Stimulated activated CD4-positive, alpha-beta T cell treated with anti-CD3 and anti-CD28 coated beads, Interleukin-1b, Interleukin-23, amount 100 ng/mL, for 48 hours (primary cell): ENCODE measurements at places on chromosomes 12 and 14.

GRCh38 chr12:123983822-123984485 is 10.9 kb downstream of the ZNF664 start:
- peak; percentile 31 for DNase-seq

- DNase-seq, result no peak
These were observed 12.9 kb upstream of the MSI1 start for GRCh38 chr12:120381752-120382419.

DNA sequence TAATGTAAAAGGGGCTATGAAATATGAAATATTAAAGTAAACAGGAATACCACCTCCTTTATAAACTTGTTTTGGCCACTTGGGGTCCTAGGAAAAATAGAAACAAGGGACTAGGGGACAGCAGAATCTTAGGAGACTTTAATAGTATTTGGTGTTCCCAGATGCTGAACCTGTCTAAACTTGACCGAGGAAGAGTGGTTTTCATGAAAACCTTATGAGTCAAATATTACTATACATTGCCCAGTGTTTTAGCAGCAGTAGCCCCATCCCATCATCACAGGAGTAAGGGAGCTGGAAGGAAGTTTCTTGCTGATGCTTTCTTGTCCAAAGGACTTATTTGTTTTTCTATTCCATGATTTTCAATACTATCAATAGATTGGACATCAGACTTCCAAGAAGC is 177.5 kb upstream of the CAND1 start:
- no peak for DNase-seq

DNA sequence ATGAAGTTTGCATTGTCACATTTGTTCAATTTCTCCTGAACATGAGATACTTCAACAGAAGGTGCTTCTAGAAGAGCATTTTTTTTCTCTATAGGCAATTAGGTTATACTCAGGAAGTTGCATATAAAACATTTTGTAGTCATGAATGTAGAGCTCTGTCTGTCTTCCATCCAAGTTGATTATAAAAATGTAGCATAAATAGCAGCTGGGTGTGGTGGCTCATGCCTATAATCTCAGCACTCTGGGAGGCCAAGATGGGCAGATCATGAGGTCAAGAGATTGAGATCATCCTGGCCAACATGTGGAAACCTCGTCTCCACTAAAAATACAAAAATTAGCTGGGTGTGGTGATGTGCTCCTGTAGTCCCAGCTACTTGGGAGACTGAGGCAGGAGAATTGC is 39.5 kb upstream of the STXBP6 start:
- DNase-seq, result no peak

DNA sequence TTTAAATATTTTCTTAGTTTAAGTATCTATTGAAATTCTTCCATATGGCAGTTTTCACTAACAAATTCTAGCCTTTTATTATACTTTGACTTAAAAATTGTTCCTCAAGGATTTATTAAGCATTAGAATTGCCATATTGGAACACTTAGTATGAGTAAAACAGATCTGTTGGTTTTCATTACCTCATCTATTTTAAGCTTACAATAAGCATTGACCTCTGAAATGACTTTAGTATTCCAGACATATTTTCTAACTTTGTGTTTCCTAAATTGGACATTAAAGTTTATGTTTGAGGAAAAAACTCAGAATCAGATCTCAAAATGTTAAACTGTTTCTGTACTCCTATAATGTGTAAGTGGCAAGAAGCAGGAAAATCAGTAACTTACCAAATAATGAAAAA is 48.4 kb downstream of the CSRP2 start:
- no peak for DNase-seq

- no peak for DNase-seq
These were observed 2.3 kb downstream of the PRIM1 start for GRCh38 chr12:56749853-56750252.

GRCh38 chr14:104680806-104681688 is 8.4 kb upstream of the INF2 start:
- DNase-seq, result no peak

- DNase-seq, result no peak
These were observed 34.8 kb upstream of the MAPKAPK5 start for GRCh38 chr12:111807232-111807631.

GRCh38 chr12:107066691-107067090 is 26.7 kb downstream of the CRY1 start:
- no peak for DNase-seq

GRCh38 chr14:45709541-45709940 is 456.5 kb upstream of the MIS18BP1 start:
- no peak for DNase-seq

- no peak for DNase-seq
These were observed 58.0 kb downstream of the FAR2 start for GRCh38 chr12:29207120-29207519.

- no peak for DNase-seq
These were observed 10.8 kb downstream of the BMAL2 start for GRCh38 chr12:27343255-27344000.

- DNase-seq, result no peak
These were observed 187.3 kb upstream of the RMST start for GRCh38 chr12:97275256-97275655.

DNA sequence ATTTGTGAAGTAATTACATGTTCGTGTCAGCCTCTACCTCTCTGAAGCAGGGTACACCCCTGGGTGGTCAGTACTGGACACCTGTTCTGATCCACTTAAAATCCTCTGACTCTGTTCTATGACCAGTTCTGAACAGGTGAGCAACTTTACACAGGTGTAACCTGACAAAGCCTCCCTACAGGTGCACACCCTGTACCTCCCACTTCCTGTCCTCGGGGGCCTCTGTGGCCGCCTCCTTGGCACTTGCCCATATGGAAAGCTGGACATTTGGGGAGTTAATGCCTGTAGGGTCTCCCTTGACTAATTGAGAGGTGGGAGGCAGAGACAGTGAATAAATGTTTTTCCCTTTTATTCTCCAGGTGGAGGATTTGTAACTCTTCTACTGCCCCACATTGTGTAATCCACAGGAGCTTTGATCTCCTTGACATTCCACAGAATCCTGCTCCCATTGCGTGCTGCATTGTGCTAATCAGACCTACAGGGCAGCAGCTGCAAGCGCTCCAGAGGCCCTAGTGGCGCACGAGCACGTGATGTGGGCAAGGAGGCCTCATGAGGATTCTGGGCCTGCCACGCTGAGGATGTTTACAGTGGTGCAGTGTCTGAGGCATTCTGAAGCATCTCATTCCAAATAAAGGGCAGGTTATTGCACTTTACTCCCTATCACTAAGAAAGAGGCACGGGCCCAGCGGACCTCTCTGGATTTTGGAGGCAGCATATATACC is 45.8 kb upstream of the BATF start:
- DNase-seq, result no peak

DNA sequence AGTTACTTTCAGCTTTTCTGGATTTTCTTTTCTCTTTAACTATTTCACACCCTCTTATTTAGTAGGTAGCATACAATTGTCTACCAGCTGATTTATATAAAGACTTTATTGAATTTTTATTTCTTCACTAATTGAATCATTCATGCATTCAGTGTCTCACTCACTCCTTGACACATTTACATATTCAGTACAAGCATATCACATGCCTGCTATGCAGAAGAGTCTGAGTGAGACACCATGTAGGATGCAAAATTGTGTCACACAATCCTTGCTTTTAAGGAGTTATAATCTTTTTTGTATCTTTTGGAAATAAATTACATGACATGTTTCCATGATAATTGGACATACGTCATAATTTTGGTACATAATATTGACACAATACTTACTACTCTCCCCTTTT is 83.0 kb downstream of the AKAP6 start:
- no peak for DNase-seq

- no peak for DNase-seq
These were observed 516 bp upstream of the LGALS3 start for GRCh38 chr14:55128386-55129085.

- DNase-seq, result no peak
These were observed 59.3 kb downstream of the C14orf132 start for GRCh38 chr14:96098309-96098998.

- DNase-seq, result no peak
These were observed 130.5 kb downstream of the ACSS3 start for GRCh38 chr12:81208187-81208911.

- DNase-seq, result peak; percentile 32
These were observed 70.0 kb upstream of the SRSF5 start for GRCh38 chr14:69696633-69697557.

DNA sequence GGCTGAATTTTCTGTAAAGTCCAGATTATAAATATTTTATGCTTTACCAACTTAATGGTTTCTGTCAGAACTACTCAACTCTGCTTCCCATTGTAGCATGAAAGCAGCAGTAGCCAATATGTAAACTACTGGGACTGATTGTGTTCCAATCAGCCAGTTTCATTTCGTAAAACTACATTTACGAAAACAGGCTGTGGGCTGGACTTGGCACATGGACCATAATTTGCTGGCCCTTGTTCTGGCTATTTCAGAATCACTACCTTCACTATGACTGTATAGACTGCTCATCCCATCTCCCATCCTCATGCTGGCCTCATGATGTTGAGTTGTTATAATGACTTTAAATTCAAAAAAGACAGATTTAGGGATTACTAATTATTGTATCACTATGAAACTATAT is 38.7 kb downstream of the FAR2 start:
- DNase-seq, result no peak
